ENCODE measurements at places on chromosomes 2 and 18. TPM values are rescaled to one million over a fixed set of nuclear protein-coding genes. Genes with fewer than 3 reads are reported as not detected.

Gene RAB17
- not detected for total RNA-seq

Gene CXXC1
- total RNA-seq = 32.8 TPM

Gene G6PC2
- not detected for total RNA-seq

Gene COLEC12
- 0.29 TPM for total RNA-seq

Gene MOGAT1
- not detected for total RNA-seq

Gene ERBB4
- not detected for total RNA-seq

Gene TUBA4A
- 11.3 TPM for total RNA-seq
